ENCODE measurements at places on chromosomes 12 and 14. TPM values are rescaled to one million over a fixed set of nuclear protein-coding genes. Genes with fewer than 3 reads are reported as not detected.

SRRM4 gene
- total RNA-seq: 0.10 TPM

OR10AD1 gene
- not detected for total RNA-seq

KCNMB4 gene
- total RNA-seq: 1.7 TPM

C3AR1 gene
- 26.6 TPM for total RNA-seq

PDE3A gene
- 52.8 TPM for total RNA-seq

RNASE7 gene
- not detected for total RNA-seq

DNA sequence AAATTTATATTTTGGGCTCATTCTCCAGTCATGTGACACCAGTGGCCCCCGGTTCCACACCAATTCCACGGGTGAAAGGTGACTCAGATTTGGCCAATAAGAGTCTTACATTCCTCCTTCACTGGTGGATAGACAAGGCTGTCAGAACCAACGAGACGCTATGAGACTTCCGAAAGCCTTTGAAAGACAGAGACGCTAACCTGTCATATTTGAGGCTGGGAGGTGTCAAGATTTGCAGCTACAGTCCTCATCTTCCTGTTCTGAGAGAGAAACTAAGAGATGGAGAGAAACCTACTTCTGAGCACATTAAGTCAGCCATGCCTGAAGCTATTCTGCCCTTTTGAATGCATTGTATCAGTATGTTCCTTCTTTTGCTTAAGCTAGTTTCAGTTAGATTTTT, 171.2 kb downstream of the FLRT2 start:
- DNase-seq: no peak

DNA sequence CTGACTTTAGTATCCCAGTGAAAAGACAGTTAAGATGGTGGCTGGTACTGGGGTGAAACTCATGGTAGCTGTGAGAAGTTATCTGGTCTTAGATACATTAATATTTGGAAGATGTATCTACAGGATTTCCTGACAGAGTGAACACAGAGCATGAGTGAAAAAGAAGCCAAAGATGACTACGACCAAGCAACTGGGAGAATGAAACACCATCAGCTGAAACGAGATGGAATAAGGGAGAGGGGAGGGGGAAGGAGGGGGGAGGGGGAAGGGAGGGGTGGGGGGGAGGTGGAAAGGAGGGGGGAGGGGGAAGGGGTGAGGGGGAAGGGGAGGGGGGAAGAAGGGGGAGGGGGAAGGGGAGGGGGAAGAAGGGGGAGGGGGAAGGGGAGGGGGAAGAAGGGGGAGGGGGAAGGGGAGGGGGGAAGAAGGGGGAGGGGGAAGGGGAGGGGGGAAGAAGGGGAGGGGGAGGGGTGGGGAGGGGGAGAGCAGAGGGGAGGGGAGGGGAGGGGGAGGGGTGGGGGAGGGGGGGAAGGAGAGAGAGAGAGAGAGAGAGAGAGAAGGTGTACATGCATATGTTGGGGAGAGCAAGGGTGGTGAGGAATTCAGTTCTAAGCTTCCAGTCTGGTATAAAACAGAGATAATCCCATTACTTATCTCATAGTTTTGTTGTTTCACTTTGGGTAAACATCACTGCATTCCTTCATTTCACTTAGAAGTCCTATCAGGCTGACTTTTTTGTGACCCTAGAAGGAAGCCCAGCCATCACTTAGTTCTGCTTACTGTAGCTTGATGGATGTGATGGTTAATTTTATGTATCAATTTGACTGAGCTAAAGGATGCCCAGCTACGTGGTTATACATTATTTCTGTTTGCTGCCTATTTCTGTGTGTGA, 73.9 kb downstream of the SPPL3 start:
- DNase-seq: no peak

- no peak for DNase-seq
These were observed 48.3 kb downstream of the NPAS3 start for GRCh38 chr14:32986791-32987540.

- DNase-seq: no peak
These were observed 43.9 kb downstream of the MVK start for GRCh38 chr12:109617491-109617890.

DNA sequence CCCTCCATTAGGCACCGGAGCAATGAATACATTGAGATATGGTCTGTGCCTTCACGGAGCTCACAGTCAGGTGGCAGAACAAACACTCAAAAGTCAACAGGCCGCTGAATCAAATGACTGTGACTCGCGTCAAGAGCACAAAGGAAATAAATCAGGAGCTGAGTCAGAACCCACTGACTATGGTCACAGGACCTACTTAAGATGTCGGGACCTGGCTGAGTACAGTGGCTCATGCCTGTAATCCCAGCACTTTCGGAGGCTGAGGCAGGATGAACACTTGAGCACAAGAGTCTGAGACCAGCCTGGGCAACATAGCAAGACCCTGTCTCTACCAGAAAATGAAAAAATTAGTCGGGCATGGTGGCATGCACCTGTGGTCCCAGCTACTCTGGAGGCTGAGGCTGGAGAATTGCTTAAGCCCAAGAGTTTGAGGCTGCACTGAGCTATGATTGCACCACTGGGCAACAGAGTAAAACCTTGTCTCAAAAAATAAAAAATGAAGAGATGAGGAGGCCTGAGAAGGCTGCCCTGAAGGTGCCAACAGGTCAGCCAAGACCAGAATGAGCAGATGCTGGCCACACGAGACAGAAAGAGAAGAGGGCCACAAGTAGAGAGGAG, 19.9 kb downstream of the TMEM233 start:
- no peak for DNase-seq

DNA sequence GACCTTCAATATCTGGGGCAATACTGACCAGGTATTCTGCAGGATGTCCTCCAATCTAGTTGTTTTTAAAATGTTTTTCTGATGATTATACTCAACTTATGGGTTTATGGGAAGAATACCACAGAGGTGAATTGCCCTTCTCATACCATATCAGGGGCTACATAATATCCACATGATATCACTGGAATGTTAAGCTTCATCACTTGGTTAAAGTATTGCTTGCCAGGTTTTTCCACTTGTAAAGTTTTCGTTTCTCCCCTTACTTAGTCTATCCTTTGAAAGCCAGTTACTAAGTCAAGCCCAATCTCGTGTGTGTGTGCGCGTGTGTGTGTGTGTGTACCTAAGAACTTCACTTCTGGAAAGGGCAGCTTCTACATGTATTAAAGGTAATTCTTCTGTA, 980.9 kb upstream of the FBXO33 start:
- no peak for DNase-seq

DNA sequence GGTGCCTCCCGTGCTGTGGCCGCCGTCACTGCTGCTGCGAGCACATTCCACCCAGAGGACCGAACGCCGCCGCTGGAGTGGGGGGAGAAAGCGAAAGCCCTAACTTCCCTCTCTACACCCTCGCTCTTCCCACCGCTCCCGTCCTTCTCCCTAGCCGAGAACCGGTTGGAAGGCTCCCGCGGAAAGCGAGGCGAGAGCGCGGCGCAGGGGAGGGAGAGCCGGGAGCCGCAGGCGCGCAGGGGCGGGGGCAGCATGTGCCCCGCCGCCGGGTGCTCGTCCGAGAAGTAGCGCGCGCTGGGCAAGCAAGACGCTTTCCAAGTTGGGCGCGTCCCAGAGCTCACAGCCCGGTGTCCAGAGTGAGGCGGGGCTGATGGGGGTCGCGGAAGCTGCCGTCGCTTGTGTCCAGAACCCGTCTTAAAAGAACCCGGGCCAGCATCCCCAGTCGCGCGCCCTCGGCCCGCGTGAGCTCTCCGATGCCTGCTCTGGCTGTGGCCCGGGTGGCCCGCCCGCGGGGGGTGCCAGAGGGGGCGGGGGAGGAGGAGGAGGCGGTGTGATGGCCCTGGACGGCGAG, at the start of gene TRHDE:
TSS of gene TRHDE (plus strand) at position 280 of the 571 bp plus-strand sequence. CDS start at position 554, 274 bp downstream.
- DNase-seq: peak; percentile 83

DNA sequence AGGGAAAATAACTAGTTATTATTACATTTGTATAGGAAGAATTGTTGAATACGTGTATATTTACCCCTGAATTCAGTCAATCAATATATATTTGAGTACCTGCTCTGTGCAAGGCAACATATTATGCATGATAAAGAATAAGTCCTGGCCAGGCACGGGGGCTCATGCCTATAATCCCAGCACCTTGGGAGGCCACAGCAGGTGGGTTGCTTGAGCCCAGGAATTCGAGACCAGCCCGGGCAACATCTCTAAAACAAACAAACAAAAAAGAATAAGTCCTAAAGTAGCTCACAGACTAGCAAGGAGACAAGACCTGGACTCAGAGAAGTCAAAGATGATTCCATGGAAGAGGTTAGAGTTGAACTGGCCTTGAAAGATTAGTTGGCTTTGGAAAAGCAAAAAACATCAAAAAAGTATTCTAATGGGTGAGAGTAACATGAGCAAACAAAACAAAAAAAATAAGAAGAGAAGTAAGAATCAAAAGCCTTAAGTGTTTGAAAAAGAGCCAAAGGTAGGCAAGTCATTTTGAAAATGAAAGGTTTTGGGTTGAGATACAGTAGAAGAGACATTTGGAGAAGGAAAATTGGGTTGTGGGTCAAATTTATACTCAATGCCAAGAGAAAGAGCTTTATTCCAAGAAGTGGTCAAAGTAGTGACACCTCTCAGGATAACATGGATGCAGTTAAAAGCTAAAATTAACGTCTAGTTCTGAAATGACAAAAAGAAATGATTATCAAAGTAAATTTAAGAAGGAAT, 115.2 kb upstream of the BCAT1 start:
- DNase-seq: no peak

- DNase-seq: peak; percentile 88
These were observed 200.7 kb downstream of the SLC2A13 start for GRCh38 chr12:39905152-39905551.

- DNase-seq: no peak
These were observed 23.6 kb upstream of the TMEM260 start for GRCh38 chr14:56555921-56556570.

DNA sequence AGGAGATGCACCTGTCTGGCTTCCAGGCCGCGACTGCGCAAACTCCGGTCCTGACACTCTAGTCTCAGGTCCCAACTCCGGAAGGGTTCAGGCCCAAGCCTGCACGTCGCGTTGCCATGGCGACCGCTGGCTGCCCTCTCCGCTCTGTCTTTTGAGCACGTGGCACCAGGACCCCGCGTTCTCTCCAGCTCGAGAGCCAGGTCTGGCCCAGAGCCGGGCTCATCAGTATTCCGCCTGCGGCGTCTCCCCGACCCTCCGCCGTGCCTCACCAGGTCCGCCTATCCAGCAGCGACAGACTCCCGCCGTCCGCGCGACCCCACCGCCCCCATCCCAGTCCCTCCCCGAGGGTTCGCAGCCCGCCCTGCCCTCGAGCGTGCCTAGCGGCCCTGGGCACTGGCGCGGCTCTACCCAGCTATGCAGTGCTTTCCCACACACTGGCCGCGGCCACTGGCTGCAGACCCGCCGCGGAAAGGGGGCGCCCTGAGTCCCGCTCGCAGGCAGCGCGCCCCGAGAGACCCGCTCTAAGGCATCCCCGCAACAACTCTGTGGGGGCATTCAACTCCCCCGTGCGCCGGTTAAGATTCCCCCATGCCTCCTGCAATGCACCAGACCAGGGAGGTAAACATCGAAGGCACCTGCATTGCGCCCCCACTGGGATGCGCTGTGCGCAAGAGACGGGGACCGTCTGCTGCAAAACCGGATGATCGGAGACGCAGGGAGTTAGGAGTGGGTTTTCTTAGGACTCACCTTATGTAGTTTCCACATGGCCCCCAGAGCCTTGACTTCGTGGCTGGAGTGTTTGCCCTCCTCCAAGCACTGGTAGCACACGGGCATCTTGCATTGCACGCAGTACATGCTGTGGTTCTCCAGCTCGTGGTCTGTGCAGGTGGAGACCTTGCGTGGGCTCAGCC, 1.3 kb downstream of the TRIM9 start:
- DNase-seq: peak; percentile 82

DNA sequence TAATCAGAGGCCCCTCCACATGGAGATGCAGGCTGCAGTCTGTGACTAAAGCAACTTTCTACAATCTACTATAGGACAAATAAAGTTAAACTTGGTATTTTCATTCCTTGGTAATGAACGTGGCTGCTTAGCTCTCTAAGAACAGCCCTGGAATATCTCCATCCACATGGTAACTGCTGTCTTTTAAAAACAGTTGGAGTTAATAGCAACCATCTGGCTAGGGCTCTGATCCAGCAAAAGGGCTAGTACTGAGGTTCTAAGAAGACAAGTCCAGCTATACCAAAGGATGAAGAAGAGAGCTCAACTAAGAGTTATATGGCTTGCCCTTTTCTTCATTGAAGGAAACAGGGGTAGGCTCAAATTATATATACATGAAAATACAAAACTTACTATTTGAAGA, 920.1 kb downstream of the FLRT2 start:
- no peak for DNase-seq

DNA sequence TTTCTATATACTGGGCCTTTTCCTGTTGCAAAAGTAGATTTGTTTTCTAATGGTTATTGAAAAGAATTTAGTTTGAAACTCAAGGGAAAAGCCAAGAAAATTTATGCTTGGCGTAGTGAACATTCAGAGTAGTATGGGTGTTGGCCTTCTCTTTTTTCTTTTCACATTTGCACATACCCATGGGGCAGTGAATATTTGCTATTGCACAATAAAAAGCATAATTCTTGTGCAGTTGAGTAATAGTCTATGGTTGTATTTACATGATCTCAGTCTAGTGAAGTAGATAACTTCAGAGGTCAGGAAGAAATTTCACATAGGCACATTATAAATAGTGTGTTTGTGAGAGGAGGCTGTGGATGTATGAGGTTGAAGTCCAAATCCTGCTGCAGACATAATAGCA, 158.1 kb downstream of the FLRT2 start:
- no peak for DNase-seq

GRCh38 chr14:104130974-104131651, 7.3 kb upstream of the KIF26A start:
- DNase-seq: peak; percentile 67

DNA sequence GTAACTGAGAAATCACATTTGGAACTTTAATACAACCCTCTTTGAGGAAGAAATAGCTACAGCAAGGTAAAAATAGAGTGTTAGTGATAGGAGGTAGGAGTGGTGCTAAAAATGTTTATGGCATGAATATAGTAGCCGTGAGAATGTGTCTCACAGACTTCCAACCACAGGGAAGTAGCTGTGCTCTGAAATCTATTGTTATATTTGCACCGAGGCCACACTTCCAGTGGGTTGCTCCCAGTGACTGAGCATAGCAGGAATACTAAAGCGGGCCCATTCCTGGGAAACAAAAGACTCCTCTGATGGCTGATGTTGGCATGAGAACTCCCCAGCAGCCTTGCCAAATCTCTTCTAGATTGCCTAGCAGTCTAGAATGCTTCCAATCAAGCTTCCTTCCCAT, 174.1 kb upstream of the PLXNC1 start:
- DNase-seq: no peak

DNA sequence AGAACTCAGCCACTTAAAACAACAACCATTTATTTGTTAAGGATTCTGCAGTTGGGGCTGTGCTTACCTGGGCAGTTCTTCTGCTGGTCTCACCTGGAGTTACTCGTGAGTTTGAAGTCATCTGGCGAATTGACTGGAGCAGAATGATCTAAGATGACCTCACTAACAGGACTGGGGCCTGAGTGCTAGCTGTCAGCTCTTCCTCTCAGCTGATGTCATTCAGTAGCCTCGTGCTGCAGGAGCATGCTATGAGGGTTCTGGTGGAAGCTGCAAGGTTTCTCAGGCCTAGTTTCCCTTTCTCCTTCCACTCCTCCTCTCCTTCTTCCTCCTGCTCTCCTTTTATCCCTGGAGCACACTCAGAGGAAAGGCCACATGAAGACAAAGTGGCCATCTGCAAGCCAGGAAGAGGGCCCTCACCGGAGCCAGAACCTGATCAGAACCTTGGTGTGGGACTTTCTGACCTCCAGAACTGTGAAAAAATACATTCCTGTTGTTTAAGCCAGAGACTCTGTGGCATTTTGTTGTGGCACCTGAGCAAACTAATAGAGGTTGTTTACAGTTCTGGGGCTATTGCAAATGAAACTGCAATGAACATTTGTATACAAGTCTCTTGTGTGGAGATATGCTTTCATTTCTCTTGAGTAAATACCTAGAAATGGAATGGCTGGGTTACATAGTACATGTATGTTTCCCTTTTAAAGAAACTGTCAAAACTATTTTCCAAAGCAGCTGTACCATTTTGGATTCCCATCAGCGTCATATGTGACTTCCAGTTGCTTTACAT, 21.9 kb upstream of the MAP3K9 start:
- no peak for DNase-seq
